ENCODE measurements at places on chromosomes 2 and 18. TPM values are rescaled to one million over a fixed set of nuclear protein-coding genes. Genes with fewer than 3 reads are reported as not detected.

Gene SPC25
- total RNA-seq = 39.3 TPM

Gene ARHGEF33
- total RNA-seq = 1.1 TPM

GRCh38 chr2:69724540-69725159 lies 17.3 kb upstream of the ANXA4 start:
- DNase-seq = peak; percentile 97

DNA sequence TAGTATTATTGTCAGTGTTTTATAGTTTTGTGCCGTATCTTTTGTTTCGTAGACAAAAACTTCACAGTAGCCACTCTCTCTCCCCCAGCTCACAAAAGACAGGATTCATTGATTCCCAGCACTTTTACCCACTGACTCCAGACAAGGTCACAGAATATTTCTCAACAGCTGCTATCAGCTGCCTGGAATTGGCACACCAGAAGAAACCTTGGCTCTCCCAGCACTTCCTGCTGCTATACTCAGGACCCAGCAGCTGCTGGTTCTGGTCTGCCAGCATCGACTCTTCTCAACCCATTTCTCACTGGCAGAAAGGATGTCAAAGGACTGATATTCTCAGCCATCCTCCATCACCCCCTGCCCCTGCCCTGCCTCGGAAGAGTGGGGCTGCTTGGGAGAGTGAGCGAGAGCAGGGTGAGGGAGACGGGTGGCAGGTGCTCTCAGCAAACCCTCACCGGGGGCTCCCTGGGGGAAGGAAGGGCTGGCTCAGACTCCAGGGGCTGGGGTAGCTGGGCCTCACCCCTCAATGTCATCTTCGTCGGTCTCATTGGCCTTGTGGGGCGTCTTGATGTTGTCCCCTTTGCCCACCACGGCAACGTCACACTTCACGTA lies 6.1 kb upstream of the OTOF start:
- no peak for DNase-seq

DNA sequence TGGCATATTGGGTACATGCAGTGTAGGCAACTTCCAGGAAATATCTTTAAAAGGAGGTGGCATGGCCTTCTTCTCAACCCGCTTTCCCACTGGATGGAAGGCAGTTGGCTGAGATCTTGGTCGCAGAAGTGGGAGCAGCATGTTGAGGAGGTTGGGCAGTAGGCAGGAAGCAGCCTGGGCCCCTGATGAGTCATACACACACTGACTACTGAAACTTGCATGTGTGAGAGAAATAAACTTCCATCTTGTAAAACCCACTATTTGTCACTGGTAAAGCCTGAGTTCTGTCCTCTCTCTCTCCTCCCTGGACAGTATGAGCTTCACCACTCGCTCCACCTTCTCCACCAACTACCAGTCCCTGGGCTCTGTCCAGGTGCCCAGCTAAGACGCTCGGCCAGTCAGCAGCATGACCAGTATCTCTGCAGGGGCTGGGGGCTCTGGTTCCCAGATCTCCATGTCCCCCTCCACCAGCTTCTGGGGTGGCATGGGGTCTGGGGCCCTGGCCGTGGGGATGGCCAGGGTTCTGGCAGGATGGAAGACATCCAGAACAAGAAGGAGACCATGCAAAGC lies 233.8 kb upstream of the SPRED2 start:
- no peak for DNase-seq

- no peak for DNase-seq
Observed at GRCh38 chr2:236684504-236685256, 115.1 kb downstream of the ACKR3 start.

- DNase-seq = no peak
Observed at GRCh38 chr2:15174567-15174966, 386.6 kb downstream of the NBAS start.

DNA sequence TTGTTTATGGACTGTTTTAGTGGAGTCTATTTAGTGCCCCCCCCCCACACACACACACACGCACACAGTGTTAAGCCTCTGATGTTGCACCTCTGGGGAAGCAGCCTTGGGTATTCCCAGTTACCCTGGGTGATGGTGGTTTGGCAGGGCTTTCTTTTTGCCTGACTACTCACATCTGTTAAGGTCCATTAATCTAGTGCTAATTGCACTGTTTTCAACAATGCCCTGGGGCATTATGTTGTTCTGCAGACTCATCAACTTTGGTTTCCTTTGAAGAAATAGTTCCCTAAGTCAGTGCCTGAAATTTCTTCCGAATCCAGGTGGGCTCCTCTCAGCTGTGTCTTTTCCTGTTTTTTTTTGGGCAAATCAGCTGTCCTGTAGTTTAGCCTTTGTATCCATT lies 34.7 kb downstream of the SPOPL start:
- no peak for DNase-seq

Measured in neural crest cell (in vitro differentiated cells).